Endothelial cell (in vitro differentiated cells): ENCODE measurements at places on chromosomes 16 and 17. TPM values are rescaled to one million over a fixed set of nuclear protein-coding genes. Genes with fewer than 3 reads are reported as not detected.

GRCh38 chr17:17548044-17548443 is 43.5 kb downstream of the PEMT start:
- DNase-seq: no peak

DNA sequence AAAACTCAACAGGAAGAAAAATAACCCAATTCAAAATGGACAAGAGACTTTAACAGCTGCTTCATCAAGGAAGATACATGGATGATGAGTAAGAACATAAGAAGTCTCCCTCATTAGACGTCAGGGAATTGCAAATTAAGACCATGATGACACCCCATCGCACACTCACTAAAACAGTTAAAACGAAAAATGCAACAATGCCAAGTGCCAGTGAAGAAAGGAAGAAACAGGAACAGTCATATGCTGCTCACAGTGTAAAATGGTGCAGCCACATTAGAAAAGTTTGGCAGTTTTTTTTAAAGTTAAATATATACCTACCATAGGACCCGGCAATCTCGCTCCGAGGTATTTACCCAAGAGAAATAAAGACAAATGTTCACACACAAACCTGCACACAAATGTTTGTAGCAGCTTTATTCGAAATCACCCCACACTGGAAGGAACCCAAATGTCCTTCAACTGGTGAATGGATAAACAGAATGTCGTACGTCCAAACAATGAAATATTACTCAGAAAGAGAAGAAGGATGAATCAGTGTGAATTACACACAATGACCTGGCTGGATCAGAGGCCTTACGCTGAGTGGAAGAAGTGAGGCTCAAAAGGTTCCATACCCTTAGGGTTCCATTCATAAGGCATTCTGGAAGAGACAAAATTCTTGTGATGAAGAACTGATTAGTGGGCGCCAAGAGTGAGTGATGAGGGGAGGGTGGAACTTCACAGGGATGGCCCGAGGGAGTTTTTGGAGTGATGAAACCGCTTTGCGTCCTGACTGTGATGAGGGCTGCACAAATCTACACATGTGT is 110.3 kb downstream of the C16orf95 start:
- DNase-seq: no peak

DNA sequence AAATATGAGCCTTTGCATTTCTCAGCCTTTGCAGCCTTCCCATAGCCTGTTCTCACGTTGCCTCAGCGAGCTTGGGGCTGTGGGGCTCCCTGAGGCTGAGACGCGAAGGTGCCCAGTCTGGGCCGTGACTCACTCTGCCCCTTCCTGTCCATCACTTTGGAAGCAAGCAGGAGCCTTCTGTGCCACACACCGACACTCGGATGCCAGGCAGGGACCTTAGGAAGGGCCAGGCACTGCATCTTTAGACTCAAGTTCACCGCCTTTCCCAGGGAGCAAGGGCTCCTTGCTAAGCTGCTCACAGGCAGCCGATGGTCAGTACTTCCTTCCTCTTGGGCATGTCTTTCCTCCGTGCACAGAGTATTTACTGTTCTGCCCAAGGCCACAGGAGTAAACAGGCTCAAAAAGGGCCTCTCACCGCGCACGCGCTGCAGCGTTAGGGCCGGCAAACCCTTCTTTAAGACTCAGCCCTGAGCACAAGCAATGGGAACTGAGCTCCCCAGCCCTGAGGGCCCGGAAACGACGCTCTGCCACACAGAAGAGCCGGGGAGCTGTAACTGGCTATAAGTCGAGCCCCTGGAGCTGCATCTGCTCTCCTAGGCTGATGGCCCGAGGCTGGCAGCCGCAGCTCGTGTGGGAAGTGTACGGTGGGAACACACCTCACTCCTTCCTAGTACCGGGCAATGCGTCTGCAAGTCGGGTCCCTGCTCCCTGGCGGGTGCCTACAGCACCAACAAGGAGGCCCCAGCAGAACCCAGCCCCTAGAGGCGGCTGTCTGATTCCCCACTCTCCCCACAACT is 7.2 kb downstream of the TIMM22 start:
- DNase-seq: no peak

DNA sequence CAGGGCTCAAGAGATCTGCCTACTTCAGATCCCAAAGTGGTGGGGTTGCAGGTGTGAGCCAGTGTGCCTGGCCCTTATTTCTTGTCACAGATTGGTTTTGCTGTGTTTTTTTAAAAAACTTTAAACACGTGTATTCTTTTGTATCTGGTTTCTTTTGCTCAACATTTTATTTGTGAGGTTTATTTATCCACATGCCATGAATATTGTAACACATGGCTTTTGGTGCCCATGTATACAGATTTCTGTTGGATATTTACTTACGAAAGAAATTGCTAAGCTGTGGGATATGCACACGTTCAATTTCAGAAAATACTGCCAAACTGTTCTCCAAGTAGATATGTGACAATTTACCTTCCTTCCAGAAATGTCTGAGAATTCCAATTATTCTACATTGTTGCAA is 18.7 kb upstream of the IL34 start:
- DNase-seq: no peak

GRCh38 chr16:58201163-58201562 is 3.3 kb upstream of the CSNK2A2 start:
- no peak for DNase-seq

- no peak for DNase-seq
Measured at GRCh38 chr16:51201604-51202003, 50.5 kb upstream of the SALL1 start.

- no peak for DNase-seq
Measured at GRCh38 chr17:80805032-80805751, 186.4 kb upstream of the CHMP6 start.

DNA sequence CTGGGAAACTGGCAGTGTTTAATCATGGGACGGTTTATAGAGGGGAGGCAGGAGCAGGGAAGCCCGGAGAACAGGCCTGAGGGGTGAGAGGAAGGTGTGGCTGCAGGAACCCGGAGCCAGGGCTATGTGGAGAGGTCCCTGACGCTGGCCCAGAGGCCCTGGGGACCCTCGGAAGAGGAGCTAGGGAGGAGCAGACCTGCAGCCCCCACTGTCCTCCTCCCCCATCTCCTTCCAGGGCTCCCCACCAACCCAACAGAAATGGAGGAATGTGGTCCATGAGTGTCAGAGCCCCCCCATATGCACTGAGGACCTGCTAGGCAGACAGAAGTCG is 20.3 kb downstream of the TMEM235 start:
- no peak for DNase-seq

GRCh38 chr17:57356719-57357391 is 100.5 kb downstream of the MSI2 start:
- DNase-seq: no peak

GRCh38 chr16:6258056-6258455 is 1074.6 kb upstream of the RBFOX1 start:
- DNase-seq: no peak

DNA sequence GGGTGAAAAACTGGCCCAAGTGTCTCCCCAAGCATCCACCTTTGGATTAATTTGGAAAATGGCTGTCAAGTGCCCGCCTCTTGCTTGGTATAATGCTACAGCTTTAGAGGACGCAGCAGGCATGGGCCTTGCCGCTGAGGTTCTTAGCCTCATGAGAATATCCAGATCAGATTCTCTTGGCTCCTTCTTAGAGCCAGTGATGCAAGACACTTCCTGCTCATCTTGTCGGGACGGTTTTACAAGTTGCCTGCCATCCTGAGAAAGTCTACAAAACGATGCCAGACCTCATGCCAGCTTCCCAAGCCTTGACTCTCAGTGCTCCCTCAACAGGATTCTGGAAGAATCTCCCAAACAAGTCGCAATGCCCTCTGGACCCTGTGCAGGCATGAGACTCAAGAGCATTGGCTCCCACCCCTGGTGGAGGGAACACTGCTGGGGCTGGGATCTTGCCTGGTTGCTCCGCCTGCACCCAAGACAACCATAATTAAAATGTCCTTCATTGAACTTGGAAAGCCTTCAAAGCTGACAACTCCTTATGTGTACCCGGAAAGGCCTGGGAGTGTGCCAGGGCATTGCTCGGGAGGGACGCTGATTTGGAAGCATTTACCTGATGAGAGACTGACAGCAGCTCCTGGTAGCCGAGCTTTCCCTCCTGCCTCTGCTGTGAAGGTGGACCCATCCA is 25.8 kb upstream of the STH start:
- no peak for DNase-seq

DNA sequence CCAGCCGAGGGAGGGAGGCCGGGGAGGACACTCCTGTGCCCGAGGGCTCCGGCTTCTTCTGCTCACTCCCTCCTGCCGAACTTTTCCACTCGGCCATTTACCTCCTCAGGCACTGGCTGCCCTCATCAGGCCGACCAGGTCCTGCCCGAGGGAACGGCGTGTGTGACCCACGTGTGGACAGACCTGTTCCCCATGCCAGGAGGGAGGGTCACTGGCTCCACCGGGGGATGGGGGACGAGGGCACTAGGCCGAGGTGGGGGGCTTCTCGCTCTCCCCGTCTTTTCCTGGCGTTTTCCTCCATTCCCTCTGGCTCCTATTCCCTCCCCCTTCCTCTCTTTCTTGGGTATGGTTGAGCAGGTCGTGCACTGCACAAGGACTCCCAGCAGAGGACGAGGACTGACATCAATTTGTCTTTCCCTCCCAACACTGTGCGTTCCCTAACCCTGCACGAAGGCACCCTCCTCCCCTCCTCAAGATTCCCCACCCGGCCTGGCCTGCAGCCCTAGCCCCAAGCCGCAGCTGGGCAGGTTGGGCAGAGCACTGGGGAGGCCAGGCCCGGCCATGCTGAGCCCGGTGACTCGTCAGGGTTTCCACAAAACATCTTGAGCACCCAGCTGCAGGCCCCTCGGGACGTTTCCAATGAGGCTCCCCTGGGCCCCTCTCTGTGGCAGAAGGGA is 3.2 kb upstream of the IL17C start:
- no peak for DNase-seq

DNA sequence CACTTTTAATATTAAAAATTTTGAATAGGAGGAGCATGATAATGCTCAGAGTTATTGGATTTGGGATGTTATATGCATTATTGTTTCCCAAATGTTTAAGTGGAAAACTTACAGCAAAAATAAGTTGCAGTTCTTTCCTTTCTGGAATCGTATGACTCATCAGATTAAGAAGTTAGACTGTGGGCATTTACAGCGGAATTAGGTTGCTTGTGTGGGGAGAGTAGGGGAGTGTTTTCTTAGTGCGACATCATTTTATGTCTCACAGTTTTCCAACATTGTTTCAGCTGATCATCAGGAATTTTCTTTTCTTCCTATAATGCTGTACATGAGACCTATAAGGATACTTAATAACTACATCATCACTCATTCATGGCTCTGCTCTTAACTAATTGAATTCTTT is 1631.8 kb downstream of the CDH8 start:
- no peak for DNase-seq

GRCh38 chr16:2081201-2082084 is 33.7 kb downstream of the TSC2 start:
- DNase-seq: no peak

GRCh38 chr17:32124985-32125847 is 17.1 kb upstream of the RHOT1 start:
- DNase-seq: no peak

OTOP2 gene
- total RNA-seq: not detected
